Muscle of arm (tissue), 14 donors: ENCODE measurements at places on chromosomes 11 and 22. TPM values are rescaled to one million over a fixed set of nuclear protein-coding genes. Genes with fewer than 3 reads are reported as not detected.

DTX4 gene
- polyA plus RNA-seq, result 15.7 TPM

CYP2D6 gene
- 1.0 TPM for polyA plus RNA-seq

KREMEN1 gene
- polyA plus RNA-seq, result 85.6 TPM

CCDC90B gene
- 104 TPM for polyA plus RNA-seq

APLNR gene
- 94.8 TPM for polyA plus RNA-seq

CASP1 gene
- polyA plus RNA-seq, result 6.7 TPM

MRGPRX3 gene
- not detected for polyA plus RNA-seq

SESN3 gene
- polyA plus RNA-seq, result 132 TPM

TRIM51 gene
- polyA plus RNA-seq, result not detected
